ENCODE measurements at places on chromosomes 4 and X. TPM values are rescaled to one million over a fixed set of nuclear protein-coding genes. Genes with fewer than 3 reads are reported as not detected.

- DNase-seq: no peak
Observed at GRCh38 chrX:4656419-4656818, 943.0 kb upstream of the PRKX start.

DNA sequence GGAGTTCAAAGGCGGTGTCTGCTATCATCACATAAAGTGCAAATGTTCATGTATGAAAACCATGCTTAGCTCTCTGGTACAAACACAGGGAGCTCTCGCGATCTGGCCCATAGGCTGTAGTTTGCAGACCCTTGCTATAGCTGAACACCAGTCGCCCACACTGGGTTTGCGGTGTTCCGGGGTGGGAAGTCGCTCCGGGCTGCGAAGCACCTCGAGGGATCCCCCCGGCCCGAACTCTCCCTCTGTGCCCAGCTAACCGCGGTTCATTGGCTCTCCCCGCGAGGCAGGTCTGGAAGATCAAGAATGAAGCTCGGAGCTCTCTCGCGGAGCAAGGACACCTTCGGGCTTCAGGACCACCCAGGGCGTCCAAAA is 341 bp upstream of the PRPS2 start:
- no peak for DNase-seq

- no peak for DNase-seq
Observed at GRCh38 chrX:150768580-150769190, 75.5 kb downstream of the MTMR1 start.

CSAG2 gene
- not detected for polyA plus RNA-seq

DNA sequence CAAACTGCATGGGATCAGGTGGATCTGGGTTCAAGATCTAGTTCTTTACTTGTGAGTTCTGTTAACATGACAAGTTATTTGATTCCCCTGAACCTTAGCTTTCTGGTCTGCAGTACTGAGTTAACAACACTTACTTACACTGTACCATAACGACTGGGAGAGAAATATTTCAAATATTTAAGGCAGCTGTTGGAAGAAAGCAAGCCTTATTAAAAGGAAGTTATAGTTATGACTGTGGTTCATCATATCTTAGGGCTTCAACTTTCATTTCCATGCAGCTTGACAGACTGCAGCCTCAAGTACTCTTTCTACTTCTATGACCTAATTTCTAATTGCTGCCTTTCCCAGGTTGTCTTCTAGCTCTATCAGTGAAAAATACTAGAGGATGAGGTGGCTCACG is 40.0 kb upstream of the PDGFRA start:
- DNase-seq: no peak

DNA sequence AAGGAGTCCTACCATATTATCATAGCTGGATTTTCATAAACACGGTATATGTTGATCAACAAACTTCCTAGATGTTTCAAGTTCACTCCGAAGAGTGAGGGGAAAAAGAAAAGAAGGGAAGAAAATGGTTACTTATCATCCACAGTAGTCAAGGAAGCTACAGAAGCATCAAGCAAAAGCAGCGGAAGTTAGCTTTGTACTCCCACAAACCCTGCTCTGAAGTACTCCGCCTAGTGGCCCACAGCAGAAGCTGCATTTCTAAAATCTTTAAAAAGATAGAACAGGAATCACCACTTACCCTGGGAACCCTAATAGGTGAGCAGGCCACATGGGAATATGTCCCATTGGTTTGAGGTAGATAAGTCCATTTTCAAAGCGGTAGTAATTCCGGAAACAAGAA is 28.5 kb upstream of the FRG1 start:
- DNase-seq: no peak

GRCh38 chr4:30002341-30002740 is 717.8 kb upstream of the PCDH7 start:
- no peak for DNase-seq

GRCh38 chr4:94463771-94464170 is 12.0 kb downstream of the PDLIM5 start:
- DNase-seq: no peak

DNA sequence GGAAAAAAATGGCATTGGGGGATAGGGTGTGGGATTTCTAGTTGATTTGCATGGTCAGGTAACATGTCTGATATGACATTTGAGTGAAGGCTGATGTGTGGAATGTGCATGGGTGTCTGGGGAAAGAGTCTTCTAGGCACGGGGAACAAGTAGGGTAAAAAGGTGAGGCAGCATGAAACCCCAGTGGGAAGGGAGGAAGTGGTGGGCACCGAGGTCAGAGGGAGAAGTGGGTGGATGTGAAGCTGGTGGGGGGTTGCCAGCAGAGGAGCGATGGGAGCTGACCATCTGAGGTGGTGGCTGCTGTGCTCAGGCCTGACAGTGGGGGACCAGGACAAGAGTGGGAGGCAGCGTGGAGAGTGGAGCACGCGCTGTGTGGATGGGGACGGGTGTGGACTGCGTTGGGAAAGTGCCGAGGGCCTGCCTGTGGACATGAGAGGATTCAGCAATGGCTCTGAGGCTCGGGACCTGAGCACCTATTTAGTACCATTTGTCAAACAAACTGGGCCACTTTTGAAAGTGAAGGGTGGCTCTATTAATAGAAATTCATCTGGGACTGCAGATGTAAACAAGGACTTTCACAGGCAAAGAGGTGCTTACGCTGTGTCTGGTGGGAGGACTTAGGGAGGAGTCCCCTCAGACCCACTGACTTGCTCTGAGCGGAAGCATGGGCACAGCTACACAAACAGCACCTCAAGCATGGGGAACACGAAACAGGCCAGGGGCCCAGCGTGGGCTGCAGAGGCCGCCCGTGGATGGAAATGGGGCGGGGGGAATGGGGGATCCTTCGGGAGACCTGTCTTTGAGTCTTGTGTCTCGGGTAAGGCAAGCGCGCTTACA is 16.7 kb upstream of the S100P start:
- DNase-seq: no peak

SUPT20HL1 gene
- not detected for polyA plus RNA-seq

GRCh38 chrX:138996268-138996667 is 284.8 kb upstream of the FGF13 start:
- no peak for DNase-seq

DNA sequence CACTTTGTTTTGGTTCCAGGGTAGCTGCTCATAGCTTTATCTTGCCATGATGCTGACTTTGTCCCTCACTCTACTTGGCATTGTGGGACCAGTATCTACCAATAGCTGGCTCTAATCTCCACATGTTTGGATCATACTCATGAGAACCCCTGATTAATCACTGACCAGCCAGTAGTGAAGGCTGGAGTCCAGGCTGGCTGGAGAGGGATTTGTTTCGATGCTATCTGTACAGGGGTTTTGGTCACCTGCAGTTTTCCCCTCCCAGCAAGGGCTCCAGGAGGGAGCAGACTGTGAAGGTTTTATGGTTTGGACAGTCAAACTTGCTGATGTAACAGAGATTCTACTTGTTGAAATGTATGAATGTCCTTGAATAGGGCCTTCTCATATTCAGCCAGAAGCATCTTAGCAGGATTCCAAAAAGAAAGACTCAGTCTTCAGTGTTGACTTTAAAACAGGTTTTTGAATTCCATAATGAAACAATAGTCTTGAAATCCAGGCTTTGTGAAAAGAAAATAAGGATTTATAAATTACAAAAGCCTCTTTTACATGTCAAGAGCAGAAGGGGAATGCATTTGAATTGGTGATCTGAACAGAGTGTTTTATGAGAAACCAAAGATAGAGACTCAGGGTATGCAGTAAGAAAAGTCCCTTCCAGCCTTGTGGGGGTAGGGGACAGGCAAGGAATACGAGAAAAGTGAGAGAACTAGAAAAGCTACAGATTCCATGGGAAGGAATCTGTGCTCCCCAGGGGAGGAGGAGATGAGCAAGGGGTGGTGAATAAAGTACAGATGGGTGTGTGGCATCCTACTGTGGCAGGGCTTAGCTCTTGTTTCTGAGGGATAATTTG is 103.1 kb upstream of the SHISA3 start:
- no peak for DNase-seq

- DNase-seq: no peak
Observed at GRCh38 chr4:38605753-38606586, 58.0 kb upstream of the KLF3 start.

SPANXA1 gene
- polyA plus RNA-seq: not detected

MAGEB10 gene
- polyA plus RNA-seq: not detected

SSX2B gene
- polyA plus RNA-seq: not detected

UBL4A gene
- polyA plus RNA-seq: 28.3 TPM

DNA sequence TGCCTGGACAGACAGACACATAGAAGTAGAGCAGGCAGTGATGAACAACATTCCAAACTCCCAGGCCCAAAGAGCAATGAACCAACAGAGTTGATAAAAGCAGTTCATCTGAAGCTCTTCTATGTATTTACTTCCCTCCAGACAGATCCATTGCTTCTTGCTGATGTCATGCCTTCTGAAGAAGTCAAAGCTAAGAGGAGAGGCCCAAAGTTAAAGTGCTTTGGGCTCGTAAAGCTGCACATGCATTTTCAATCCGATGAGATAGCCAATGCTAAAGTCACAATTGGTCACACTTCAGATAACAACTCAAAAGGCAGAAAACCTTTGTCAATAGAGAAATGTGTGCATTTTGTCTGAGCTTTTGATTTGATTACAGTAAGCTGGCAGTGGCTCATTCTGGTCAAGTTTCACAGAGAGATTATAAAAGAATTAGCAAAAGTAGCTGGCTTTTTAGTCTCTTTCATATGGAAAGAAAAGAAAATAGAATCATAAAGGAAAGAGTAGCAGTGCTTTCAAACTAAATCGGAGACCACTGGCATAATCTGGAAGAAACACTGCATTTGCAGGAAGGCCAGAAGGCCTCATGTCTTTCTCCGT is 82.0 kb downstream of the GPC4 start:
- no peak for DNase-seq

DNA sequence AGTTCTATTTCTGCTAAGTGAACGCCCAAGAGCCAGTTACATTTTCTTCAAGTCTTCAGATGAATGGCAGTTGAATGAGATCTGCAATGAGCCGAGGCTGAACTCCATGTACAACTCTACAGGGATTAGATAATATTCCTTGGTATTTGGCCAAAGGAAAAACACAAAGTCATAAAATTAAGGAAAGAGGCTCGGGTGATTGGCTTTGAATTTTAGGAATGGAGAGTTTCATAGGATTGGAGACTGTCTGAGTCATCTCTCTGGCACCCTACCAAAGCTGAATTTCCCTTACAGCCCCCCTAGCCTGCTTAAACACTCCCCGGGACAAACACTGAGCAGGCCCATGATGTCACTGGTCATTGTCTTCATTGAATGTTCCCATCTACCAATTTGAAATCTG is 188.0 kb upstream of the C1QTNF7 start:
- DNase-seq: no peak

POU3F4 gene
- polyA plus RNA-seq: not detected

DNA sequence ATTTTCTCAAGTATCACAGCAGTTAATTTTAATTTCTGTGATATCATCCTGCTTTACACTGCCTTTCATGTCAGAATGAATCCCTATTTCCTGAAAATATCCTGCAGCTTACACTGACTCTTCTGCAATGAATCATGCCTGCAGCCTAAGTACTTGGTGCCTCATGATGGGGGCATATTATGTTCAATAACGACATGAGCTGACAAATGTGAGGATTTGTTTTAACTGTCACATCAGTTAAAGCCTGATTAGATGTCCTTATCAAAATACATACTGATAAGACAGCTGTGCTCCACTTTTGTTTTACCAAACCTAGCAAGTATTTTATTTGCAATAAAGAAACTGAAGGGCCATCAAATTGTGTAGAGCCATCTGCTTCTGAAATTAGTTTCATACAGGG is 359.9 kb upstream of the AGA start:
- no peak for DNase-seq

DNA sequence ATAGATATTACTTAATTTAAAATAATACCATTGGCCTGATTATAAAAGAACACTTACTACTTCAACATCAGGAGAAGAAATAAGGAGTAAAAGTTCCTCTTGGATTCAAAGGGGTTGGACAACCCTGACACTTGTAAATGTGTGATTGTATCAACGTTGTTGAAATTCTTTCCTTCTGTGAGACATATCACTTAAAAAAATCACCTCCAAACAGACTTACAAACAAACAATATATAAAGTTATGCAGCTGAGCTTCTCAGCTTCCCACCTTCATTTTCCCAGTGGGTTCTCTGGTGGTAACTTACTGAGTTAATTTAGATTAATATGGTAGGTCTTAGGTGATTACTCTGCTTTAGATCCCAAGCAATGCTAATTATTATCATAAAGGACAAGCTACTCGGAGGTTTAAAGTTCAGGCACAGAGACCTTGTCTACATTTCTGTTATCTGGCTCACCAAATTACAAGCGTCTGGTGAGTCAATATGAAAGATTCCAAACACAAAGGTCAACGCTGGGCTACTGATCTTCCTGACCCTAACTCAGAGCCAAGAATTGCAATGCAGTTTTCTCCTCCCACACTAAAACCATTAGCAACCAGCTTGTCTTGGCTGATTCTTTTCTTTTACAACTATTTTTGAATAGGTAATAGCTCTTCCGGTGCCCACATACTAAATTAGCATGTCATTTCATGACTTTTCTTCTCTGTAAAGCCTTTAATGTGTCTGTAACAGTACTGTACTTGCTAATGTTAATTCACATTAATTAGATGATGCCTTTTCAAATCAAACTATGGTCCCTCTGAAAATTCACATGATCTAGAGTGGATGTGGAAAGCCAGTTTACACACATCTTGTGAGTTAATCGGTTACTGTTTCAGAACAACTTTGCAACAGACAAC is 157.6 kb downstream of the RASL11B start:
- peak; percentile 45 for DNase-seq

DNA sequence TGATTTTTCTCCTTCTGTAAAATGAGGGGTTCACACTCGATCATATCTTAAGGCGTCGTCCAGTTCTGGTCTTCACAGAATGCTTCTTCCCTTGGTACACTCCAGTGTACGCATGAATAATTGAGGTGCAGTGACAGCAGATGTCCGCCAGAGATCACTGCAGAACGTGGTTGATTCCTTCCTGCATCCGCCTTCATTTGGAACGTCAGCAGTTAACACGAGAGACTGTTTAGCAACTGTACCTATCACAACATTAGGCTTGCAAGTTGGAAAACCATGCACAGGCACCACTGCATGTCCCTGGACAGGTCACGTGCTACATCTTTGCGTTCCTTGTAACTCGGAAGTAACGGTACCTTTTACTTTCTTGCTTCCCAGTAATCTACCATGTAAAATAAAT is 66.0 kb upstream of the GEMIN8 start:
- DNase-seq: peak; percentile 47

- DNase-seq: peak; percentile 87
Observed at GRCh38 chr4:101103381-101104142, 243.8 kb downstream of the PPP3CA start.

DNA sequence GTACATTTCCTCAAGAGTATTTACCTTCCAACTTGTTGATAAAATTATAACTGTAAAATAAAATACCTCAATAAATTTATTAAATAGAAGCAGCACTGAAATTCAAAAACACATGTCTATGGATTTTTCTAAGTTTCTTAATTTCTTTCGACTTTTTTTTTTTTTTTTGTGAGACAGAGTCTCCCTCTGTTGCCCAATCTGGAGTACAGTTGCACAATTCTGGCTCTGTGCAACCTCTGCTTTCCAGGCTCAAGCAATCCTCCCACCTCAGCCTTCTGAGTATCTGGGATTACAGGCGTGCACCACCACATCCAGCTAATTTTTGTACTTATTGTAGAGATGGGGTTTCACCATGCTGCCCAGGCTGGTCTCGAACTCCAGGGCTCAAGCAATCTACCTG is 79.8 kb downstream of the IQCM start:
- DNase-seq: no peak

CXCL5 gene
- polyA plus RNA-seq: 0.25 TPM

All from endothelial cell of umbilical vein (primary cell).